ENCODE measurements at places on chromosomes 11 and 22.

DNA sequence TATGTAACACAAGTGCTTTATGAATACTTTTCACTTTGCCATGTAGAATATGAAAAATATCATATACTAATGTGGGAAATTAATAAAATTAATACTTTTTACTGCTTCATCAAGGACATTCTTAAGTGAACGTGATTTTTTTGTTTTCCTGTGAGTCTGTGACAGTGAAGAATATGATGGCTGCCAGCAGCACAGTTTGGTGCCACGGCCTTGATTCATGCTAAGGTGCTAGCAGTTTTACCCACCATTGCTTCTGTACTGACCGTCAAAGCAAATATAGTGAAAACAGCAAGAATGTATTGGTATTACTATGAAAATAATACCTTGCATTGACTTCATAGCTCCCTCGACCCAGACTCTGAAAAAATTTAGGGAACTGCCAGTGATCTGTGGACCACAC, 79.7 kb downstream of the APOL5 start:
- no peak for DNase-seq

DNA sequence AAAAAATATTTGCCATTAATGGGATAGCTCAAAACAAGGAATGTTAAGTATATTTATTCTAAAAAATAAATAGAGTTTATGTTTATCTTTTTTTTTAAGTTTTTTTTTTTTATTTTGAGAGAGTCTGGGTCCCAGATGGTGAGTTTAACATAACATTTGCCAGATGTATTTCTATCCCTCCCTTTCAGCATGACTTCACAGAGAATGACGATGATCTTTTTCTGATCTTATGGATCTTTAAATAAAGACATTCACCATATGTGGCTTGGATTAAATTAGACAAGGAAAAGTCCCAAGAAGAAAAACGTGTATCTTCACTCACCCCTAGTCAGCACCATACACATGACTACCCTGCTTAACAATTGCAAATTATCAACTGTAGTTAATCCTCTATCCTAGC, 839.8 kb upstream of the CNTN5 start:
- DNase-seq: no peak

- DNase-seq: no peak
Observed at GRCh38 chr11:2271077-2271326, 614 bp upstream of the ASCL2 start.

DNA sequence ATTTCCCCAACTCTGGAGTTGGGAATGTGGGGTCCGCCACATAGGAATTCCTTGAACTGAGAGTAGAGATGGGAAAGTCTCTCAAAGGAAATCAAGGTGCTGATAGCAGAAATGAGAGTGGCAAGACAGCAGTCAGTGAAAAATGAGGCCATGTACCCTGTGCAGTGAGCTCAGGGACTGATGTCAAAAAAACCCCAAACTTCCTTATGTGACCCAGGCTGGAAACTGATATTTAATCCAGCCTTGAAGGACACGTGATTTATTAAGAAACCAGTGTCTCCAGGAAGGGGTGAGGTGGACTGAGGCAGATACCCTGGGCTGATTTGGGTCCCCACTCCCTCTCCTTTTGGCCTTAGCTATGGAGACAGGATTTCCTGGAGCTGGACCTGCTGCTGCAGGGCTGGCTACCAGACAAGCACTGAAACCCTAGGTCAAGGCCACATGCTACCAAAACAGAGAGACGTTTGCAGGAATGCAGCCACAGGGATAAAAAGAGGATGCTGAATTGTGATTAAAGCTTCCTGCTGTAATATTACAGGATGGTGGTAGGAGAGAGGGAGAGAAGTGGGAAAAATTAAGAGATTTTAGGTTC, 25.3 kb upstream of the FCHSD2 start:
- DNase-seq: no peak

DNA sequence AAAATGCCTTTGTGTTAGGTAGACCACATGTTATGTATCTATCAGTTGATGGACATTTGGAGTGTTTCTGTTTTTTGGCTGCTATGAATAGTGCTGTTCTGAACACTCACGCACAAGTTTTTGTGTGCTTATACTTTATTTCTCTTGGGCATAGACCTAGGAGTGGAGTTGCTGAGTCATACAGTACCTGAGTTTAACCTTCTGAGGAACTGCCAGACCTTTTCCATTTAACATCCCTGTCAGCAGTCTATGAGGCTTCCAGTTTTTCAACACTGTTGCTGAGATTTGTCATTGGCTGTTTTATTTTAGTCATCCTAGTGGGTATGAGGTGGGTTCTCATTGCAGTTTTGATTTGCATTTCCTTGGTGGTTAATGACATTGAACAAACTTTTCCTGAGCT, 4.4 kb downstream of the CTTN start:
- DNase-seq: no peak

DNA sequence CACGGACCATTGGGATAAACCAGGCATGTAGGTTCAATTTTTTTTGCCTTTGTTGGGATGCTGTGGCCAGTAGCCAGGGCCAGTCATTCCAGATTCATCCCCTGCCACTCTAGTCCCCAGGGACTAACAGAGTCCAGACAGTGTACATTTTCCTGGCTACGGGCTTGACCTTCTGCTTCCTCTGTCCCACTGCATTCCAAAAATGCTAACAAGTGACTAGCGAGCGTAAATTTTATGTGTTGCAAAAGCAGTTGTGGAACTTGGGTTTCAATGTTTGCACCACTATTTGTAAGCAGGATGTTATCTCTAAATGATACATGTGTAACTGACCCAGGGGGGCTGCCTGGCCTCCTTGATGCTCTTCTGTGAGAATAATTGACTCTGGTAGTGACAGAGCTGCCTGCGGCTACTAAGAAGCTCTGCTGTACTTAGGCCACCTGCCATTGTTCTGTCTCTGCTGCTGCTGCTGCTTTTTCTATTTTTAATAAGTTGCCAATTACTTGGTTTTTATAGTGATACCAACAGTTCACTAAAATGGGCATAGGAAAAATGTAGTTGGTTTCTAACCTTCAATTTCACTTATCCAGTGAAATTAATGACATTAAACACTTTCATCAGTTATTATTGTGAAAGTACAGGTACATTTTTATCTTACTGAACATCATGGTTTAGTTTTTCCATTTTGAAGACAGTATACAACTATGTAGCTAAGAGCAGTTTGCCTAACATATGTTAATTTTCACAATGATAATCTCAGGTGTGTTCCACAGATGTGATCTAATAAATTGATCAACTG, 26.8 kb downstream of the TNRC6B start:
- DNase-seq: no peak

DNA sequence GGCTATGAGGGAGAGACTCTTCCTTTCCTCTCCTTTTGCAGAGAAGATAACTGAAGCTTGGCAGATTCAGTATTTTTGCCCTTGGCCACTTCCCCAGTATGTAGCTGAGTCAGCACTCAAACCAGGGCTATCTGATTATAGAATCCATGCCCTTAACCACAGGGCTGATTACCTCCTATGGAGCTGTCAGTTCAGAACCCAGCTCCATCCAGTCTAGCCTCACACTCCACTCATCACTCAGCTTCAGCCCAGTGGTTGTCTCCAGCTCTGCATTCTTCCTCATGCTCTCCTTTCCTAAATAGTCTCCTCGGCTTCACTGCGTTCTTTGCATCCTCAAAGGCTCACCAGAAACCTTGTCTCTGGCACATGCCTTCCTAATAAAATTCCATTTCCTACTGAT, 151.6 kb upstream of the BLID start:
- no peak for DNase-seq

GRCh38 chr22:38566726-38567504, 3.1 kb downstream of the DMC1 start:
- no peak for DNase-seq

GRCh38 chr22:42174062-42174461, 43.5 kb upstream of the CYP2D6 start:
- DNase-seq: no peak

DNA sequence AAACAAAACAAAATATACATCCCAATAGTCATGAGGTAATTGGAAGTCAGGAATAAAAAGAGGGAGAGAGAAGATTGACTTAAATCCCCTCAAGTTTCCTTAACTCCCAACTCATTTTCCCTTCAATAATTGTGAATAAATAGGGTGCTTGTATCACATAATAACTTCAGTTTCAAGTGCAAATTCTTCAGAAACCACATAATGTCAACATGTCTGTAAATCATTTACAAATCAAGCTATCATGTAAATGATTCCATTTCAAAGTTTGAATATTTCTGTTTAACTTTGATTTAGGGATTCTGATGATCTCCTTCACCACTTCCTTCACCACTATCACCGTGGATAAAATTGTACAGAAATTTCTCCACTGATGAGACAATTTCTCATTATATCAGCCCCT, 23.2 kb downstream of the CASP5 start:
- DNase-seq: no peak

DNA sequence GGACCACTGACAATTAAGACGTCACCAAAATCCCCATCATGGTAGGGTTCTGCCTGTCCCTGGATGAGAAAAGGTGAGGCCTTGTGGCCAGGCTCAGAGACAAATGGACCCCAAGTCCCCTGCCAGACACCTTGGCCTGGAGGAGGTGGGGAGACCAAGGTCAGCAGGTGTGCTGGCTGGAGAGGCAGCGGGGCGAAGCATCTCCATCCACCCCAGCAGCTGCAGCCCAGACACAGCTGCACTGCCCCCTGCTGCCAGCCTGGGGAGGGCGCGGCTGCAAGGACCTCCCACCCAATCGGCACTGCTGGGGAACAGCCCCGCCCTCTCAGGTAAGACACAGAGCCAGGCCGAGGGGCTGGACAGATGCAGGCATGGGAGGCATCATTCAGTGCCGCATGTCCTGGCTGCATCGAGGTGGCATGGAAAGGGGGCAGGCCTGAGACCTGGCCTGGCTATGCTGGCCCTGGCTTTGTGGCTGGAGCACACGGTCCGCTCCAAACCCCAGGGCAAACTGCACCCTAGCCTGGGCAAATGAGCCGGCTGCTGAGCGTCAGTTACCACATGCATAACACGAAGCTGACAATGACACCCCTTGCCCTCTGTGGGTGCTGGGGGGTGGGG, 12.2 kb upstream of the MFNG start:
- peak; percentile 86 for DNase-seq

GRCh38 chr11:133860151-133860550, 14.8 kb upstream of the SPATA19 start:
- DNase-seq: no peak

GRCh38 chr11:11622340-11622706, 518 bp upstream of the GALNT18 start:
- DNase-seq: no peak

- DNase-seq: no peak
Observed at GRCh38 chr11:84471501-84471900, 1155.6 kb downstream of the DLG2 start.

GRCh38 chr22:20155330-20156041, 4.6 kb upstream of the CCDC188 start:
- DNase-seq: peak; percentile 40

- no peak for DNase-seq
Observed at GRCh38 chr11:118442301-118442700, 6.0 kb downstream of the KMT2A start.

DNA sequence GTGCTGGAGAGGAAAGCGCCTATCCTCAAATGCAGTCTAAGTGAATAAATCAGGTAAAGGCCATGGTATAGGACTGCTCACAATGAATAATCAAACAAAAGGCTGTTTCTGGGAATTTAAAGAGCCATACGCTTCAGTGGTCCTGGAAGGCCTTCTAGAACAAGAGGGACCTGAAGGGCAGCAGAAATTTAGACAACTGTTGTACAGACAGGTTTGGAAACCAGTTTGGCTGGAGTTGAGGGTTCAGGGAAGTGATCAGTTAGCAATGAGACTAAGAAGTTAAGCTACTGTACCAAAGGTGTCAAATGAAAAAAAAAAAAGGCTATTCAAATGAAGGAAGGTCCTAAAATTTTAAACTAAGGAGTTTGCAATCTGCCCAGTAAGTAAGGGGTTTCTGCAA, 56.6 kb upstream of the SCUBE2 start:
- no peak for DNase-seq

- no peak for DNase-seq
Observed at GRCh38 chr11:69624293-69624692, 16.7 kb upstream of the CCND1 start.

- no peak for DNase-seq
Observed at GRCh38 chr11:62538470-62539237, 8.0 kb downstream of the AHNAK start.

GRCh38 chr11:120611581-120611980, 100.0 kb downstream of the GRIK4 start:
- no peak for DNase-seq

DNA sequence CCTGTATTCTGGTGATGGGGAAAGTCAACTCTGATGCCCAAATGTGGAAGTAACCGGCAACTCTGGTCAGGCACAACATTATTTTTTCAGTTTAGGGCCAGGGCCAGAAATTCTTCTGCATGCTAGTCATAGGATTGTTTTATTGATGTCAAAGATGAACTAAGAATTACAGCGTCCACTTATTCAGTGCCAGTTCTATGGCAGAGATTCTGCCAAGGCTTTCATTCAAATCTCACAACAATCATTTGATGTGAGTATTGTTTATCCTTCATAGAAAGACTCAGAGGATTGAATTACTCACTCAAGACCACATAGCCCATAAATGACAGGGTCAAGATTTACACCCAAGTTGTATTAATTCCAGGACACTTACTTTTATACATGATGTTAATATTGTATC, 87.7 kb downstream of the TMPRSS5 start:
- DNase-seq: no peak

- no peak for DNase-seq
Observed at GRCh38 chr11:35650467-35650866, 12.1 kb upstream of the TRIM44 start.

DNA sequence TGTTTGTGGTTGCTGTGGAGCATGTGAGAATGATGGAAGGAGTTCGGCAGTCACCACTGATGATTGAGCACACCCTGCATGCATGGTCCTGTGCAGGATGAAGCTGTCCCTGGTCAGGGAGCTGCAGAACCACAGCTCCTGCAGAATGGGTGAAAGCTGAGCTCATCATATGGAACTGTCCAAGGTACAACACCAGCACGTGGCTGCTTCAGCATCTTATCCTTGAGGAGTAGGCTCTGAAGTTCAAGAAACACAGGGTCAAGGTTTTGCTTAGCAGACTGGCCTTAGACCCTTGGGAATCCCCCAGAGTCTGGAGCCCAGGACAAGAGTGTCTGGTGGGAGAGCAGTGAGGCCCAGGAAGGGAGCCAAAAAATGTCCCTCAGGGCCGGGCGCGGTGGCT, 182.4 kb upstream of the LARGE1 start:
- no peak for DNase-seq
